ENCODE measurements at places on chromosomes 4 and X.

- no peak for DNase-seq
Measured at GRCh38 chr4:40547789-40548132, 81.9 kb downstream of the RBM47 start.

DNA sequence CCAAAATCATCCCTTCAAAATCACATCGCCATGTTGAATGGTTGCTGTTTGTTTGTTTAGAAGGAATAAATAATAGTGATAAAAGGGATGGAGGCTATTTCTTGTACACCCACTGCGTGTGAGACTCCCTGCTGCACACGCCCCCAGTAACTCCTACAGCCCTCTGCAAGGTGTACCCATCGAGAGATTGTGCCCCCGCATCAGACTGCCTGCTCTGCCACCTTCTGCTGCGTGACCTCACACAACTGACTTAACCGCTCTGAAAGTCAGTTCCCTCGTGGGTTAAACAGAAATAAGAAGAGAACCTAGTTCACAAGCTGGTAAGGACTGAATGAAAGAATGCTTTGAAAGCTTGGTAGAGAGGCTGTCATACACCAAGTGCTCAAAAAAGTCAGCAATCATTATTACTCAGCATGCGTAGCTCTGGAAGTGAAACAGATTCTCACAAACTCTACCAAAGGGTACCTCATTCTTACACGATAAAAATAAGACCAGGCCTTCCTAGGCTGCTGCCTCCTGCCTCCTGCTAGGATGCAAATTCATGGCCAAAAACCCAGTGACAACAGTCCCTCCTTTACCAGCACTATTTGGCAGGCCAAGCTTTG lies 147.1 kb downstream of the CPEB2 start:
- no peak for DNase-seq

DNA sequence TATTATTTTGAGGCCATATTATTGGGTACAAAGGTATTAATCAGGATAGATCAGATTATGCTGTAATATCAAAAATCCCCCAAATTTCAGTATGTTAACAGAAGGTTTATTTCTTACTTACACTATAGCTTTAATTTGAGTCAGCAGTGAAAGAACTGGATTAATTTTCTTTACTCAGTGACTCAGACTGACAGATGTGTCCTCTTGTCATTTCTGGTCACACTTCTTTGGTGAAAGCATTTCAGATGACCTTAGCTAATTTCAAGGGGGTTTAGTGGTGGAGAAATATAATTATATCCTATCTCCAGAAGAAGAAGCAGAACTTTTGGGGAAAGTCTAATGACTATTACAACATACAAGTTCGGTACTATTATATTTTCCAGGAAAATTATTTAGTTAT lies 12.4 kb downstream of the DDIT4L start:
- DNase-seq, result no peak

- no peak for DNase-seq
Measured at GRCh38 chr4:78325271-78326157, 226.1 kb upstream of the ANXA3 start.

DNA sequence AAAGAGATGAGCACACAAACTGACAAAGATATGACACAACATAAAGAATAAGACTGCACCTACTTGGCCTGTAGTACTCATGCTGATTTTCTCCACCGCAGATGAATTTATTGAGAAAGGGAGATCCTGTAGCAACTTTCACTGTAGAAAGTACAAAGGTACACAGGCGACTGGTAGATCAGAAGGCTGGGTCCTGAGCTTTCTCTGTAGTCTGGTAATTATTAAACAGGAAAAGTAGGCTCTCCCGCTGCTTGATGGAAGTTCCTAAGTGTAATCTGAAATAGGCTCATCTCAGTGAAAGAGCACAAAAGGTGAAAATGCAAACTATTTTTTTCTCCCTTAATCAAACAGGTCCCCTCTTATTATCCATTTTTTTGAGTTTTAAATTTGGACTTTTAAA lies at the start of gene ADH6:
TSS of gene ADH6 (minus strand) at position 175 of the 400 bp plus-strand sequence. CDS start at position 81, 94 bp downstream.
- DNase-seq, result no peak

DNA sequence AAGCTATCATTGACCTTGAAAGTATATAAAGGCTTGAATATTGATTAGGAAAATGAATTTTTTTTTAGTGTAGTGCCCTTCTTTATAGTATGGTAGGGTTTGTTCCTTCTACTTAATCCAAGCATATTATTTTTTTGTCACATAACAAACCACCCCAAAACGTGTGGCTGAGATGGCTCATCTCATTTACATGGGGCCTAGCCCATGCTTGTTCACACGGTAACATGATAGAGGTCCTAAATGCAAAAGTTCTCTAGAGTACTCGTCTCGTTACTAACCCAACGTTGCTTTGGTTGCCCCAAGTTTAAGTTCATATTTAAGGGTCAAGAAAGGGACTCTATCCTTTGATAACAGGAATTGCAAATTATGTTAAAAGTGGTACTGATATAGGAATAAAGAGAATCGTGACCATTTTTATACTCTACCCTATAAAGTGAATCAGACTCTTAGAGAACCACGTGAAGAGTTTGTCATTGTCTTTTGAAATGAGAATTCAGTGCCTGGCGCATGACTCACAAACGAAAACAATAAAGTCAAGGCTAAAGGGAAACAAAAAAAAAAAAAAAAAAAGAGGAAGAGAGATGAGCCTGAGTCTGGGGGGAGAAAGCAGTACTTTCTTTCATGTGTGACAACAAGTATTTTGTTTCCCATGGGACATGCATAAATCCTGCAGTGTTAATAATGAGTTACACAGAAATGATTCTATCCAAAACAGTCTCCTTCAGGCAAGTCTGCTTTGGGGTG lies 402.8 kb upstream of the NWD2 start:
- no peak for DNase-seq

- no peak for DNase-seq
Measured at GRCh38 chrX:148282504-148282903, 217.9 kb upstream of the AFF2 start.

DNA sequence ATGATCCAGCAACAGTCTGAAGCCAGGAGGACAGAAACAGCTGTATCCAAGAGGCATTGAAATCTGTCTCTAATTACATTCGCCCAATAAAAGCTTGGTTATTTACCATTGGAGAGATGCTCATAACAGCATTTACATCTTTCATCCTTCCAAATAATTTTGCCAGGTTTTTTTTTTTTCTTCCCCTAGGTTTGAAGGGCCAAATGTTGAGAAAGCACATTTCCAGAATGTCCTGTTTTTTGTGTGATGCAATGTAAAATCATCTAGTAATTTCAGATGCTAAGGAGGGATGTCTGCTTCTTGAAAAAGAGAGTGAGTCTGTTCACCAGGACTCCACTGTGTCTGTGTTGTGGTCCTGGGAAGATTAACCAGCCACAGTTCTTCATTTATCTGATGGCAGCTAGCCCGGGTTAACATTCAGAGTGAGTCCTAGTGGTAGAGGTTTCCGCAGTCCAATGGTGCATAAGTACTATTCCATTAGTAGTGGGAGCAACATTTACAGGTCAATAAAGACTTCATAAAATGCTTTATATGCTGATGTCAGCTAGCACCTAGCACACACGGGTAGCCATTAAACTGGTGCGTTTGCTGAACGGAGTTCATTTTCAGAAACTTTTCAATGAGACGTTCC lies 406.8 kb downstream of the STIM2 start:
- no peak for DNase-seq

GRCh38 chr4:81032771-81033684 lies 2.5 kb downstream of the BMP3 start:
- no peak for DNase-seq

- DNase-seq, result no peak
Measured at GRCh38 chr4:32455231-32455630, 1735.1 kb downstream of the PCDH7 start.

DNA sequence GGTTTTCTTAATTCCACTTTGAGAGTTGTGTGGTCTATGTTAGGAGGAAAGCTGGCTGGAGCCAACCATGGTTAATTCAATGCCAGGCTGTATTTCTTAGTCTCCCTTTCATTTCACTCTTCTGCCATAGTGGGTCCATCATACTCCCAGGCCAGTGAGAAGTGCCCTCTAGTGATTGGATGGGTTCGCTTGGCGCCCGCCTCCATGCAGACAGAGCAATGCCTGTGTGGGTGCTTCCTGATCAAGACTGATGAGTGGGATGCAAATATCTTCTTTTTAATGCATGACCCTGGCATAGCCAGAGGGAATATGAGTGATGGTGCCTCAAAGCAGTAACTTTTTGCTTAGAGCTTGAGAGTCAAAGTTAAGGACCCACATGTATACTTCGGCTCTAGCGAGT lies 6.4 kb downstream of the BMX start:
- DNase-seq, result no peak

- no peak for DNase-seq
Measured at GRCh38 chr4:110848787-110849186, 225.9 kb upstream of the PITX2 start.

DNA sequence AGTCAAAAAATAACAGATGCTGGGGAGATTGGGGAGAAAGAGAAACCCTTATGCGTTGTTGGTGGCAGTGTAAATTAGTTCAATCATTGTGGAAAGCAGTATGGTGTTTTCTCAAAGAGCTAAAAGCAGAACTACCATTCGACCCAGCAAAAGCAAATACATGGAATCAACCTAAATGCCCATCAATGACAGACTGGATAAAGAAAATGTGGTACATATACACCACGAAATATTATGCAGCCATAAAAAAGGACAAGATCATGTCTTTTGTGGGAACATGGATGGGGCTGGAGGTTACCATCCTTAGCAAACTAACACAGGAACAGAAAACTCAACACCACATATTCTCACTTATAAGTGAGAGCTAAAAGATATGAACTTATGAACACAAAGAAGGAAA lies 188.9 kb downstream of the CAMK2D start:
- no peak for DNase-seq

Data from frontal cortex (tissue), 4 donors.